ENCODE measurements at places on chromosomes 6 and 20.

GRCh38 chr6:158232316-158233213 is 64.4 kb downstream of the GTF2H5 start:
- DNase-seq = peak; percentile 57

DNA sequence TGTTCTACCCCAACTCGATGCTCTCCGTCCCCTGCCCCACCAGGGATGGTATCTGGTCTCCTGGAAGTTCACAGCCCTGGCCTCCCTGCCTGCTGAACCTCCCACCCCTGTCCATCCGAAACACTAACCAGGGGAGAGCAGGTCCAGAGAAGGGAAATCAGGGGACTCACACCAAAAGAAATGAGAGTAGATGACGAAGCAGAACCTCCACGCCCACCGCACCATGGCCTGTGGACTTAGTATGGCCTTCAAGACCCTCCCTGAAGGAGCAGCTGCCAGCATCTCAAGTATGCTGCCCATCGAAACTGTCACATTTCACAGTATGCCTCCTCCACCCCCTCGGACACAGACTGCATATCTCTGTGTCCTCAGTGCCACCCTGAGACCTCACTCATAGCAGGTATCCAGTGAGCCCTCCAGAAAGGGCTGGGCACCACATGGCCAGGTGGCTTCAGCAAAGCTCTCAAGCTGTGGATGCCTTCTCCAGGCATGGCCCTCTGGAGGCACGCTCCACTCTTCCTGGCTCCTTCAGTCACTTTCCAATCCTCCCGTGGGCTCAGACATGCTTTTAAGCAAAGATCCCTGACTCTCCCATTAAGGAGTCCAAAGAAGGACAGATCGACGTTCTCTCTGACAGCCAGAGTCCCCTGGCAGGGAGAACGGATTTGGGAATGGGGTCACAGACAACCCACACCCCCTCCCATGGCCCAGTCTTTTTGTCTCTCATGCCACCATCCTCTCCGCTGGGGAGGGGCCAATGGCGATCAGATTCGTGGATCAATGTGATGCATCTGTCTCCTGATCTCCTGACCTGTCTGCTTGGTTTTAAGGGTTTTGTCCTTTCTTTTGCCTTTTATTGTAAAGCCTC is 158.4 kb downstream of the ANKRD60 start:
- DNase-seq = no peak

DNA sequence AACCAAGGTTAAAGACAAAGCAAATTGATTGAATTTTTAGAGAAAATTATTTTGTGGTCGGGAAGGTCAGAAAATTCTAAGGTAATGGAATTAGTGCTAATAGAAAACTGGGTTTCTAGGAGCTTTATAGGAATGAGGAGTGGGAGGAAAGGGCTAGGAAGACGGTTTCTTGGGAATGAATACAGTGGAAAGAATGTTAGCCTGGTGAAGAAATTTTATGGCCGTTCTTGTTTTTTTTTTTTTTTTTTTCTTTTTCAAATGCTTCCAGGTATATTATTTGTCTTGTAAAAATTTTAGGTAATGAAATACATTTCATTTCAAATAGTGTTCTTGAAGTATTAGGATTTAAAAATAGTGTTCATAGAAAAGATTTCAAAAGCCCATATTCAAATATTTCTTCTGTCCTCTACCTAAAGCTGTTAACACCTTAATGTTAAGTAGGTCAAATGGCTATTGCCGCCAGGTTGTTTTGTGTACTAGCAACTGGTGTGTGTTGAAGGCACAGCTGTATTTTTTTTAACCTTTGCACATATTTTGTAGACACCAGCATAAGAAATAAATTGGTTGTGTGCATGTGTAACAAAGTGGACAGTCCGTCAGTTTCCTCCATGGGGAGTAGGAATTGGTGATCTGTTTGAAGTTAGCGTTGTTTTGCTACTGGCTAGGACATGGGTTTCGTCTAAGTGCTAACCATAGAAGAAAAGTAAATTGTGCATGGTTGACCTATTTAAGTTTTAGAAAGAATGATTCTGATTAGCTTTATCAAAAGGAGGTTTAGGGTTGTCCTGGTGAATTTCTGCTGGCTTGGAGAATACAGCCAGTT is 32.3 kb downstream of the AFDN start:
- DNase-seq = no peak

DNA sequence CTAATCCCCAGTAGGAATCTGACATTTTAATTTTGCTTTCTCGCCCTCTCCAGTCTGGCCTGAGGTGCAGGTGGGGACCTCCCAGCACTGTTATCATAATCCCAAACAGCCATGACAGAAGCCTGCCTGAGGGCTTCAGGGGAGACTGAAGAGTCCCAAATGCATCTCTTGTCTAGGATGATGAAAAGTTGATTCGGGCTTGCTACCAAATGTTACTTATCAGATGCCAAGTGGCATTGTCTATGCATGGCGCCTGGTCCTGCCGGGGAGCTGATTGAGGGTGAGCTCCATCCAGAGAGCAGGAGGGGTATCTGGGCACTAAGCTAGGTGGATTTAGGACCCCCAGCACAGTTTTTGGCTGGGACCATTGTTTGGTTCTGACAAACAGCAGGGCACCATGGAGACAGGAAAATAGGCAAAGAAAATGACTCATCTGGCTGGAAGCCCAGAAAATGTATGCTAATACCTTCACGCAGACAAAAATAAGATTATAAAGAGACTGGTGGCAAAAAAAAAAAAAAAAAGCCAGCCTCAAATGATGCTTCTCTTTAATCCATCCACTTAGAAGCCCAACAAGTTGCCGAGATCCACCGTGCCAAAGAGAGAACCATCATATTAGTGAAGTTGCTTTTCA is 513.7 kb upstream of the SULF2 start:
- no peak for DNase-seq

DNA sequence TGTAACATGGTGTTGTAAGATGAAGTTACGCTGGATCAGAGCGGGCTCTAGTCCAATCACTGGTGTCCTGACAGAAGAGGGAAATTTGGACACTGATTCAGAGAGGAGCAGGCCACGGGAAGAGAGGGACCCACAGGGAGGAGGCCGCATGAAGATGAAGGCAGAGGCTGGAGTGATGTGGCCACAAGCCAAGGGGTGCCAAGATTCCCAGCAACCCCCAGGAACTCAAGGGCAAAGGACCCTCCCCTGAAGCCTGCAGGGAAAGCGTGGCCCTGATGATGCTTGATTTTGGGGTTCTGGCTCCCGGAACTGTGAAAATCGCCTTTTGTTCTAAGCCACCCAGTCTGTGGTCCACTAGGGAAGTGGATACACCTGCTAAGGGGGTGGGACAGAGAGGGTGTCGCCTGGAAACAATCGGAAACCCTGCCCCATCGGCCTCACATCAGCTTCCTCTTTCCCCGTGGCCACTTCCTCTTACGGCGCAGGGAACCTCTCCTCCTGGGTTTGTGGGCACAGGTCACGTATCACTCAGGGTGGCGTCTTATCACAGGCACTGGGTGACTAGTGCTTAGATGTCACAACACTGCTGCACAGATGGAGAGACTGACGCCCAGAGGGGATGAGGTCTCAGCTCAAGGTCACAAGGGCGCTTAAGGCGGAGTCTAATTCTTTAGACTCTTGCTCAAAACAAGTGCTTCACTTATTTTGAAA is 58.0 kb downstream of the SULF2 start:
- peak; percentile 54 for DNase-seq

DNA sequence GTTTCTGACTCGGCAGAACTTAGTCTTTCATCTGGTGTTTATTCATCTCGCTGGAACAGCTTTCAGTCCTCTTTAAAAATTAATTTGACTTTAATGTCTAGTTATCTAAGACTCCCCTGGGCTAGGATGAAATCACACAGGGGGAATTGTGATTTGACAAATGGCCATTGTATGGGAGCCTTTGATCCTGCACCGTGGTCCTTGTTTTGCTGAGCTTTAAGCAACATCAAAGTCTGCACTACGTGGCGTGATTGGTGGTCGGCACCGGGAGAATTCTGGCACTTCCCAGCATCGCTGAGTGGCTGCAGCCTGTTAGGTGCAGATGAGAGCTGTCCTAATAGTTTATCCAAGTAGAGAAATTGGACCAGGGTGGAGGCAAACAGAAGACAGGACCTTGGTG is 146.9 kb downstream of the TBC1D7 start:
- DNase-seq = no peak

DNA sequence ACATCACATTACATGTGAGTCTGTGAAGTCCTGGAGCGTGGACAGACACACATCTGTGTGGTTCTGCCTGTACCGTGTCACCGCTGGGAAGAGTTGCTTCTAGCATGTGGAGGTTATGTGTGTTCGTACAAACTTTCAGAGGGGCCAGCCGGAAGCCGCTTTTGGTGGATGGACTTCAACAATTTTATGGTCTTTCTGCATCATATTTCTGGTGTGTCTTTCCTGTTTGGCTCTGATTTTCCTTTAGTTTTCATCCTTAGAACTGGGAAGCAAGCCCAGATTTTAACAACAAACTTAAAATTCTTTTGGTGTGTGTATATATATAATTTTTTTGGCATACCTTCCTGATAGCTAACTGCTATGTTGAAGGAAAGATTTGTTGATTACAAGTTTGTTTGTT is 71.2 kb downstream of the TIAM2 start:
- no peak for DNase-seq

DNA sequence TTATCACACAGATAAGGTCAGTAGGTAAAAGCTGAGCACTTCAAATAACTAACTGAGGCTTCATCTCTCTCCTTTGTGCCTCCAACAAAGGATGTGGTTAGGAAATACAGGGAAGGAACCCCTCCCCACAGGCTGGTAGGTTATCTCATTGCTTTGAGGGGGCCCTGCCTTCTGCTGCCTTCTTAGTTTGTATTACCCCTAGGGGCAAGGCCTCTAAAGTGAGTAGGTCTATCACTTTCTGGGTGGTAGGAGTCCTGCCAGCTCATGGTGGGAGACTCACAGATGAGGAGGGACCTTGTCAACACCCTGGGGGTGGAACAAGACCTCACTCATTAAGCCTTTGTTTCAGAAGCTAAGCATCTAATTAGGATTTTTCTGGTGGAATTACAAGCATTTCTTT is 34.6 kb downstream of the EDN1 start:
- no peak for DNase-seq

Measured in effector CD4-positive, alpha-beta T cell (primary cell).